ENCODE measurements at places on chromosomes 4 and X.
A peak's percentile ranks its signal among the peaks of the same experiment; 100 is the strongest.

- no peak for DNase-seq
Measured at GRCh38 chr4:23015821-23016220, 323.1 kb downstream of the GBA3 start.

DNA sequence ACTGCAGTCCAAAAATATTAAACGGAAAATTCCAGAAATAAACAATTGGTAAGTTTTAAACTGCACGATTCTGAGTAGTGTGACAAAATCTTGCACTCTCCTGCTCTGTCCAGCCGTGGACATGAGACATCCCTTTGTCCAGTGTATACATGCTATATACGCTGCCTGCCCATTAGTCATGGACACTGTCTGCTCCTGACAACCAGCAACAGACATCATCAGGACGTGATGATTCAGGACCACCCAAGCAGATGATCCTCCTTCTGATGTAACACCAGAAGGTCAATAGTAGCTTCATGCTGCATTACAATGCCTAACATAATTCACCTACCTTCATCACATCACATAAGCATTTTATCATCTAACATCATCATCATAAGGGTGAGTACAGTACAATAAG is 36.3 kb downstream of the ATRX start:
- no peak for DNase-seq

DNA sequence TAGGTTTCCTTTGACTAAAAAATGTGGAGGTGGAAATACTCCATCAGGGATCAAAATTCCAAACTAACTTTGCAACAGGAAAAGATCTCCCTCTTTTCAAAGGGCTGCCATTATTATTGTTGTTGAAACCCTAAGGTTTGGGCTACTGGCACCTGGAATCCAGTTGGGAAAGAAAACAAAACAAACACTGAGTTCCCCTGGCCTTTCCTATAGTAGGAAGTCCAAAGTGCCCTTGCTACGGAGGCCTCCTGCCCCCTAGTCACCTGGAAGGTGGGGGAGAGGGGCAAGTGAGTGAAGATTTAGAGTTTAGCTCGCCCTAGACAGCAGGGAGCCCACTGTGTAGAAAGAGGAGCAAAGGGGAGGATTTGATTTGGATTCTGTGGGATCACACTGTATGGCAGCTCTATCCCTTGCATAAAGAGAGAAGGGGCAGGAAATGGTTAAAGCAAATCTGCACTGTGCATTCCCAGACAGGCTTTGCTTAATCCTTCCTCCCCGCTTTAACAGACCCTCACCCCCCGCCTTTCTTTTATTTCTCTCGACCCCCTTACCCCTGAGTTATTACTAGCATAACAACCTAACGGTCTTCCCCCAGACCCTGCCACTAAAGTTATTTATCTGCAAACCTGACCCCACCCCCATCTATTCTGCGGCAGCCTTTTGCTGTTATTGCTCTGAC is 627 bp upstream of the FAT4 start:
- DNase-seq: no peak

GRCh38 chrX:150547375-150548115 is 20.9 kb upstream of the MTM1 start:
- DNase-seq: peak; percentile 14

DNA sequence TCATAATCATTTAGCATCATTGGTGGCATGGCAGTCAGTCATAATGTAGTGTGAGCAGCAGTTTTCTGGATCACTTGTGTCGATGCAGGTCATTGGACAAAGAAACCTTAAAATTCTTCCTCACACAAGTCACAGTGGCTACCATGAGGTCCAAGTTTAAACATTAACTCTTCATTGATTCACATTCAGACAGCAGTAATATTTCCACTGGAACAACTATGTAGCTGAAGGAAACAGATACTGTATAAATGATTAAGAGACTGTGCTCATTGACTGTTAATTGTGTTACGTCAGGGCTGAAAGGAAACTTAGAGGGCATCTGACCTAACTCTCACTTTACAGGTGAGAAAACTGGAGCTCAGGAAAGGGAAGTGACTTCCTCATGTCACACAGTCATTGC is 261.8 kb downstream of the KLHL13 start:
- no peak for DNase-seq

- no peak for DNase-seq
Measured at GRCh38 chr4:147860960-147861359, 129.1 kb downstream of the ARHGAP10 start.

DNA sequence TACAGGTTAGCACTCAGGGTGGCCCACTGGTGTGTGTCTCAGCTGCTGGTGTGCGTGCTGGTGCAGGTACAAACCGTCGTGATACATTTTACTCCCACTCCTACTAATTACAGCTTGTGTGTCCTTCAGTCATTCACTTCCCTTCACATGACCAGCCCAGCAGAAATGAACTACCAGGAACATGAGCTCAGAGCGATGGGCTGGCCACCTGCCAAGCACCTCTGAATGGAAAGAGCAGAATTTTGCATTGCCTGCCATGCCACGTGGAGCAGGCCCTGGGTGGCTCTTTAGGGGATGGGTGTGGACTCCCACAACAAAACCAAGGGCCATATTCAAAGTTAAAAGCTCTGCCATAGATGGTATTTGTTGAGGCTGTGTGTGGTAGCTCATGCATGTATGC is 58.9 kb upstream of the PGM2 start:
- no peak for DNase-seq

GRCh38 chr4:181503687-181504390 is 739.4 kb upstream of the TENM3 start:
- DNase-seq: no peak

DNA sequence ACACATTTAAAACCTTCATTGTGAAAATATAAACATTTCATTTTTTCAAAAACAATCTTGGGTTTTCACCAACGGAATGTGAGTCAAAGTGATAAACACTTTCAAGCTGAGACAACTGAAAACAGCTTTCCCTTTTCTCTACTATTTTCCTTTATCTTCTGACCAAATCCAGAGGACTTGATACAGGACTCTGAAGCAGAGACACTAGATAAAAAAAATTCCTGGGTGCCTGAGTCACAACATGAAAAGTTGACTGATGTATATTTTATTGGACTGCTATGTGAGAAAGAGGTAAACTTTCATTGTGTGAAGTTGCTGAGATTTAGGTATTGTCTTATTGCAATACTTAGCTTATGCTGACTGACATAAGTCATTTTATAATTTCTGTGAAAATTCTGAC is 411.2 kb downstream of the SPOCK3 start:
- DNase-seq: no peak

DNA sequence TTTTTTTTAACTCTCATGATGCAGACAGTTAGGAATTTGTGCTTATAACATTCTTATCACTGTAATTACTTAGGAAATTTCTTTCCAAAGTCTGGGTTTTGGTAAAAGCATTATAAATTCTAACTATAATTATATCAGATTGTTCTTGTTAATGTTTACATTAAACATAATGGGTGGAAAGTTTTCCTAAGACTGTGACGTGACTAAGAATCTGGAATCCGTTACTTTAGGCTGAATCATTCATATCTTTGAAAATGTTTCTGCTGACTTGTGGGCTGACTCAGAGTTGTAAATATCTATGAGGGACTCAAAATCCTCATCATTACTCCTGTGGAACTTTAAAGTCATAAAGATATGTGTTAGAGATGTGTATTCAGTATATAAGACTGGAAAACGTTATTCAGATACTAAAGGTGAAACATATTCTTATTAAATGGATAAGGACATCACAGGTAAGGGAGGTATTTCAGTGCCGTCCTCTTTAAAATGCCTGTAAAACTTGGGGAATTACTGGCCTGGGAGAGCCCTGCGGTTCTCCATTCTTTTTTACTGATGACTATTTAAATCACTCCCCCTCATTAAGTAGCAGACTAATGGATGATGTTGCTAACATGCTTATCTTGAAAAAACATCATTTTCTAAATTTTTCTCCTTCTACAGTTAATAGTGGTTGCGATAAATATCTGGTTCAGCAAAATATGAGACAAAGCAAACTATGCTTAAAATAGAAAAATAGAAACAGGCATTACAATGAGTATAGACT is 159.0 kb downstream of the DCLK2 start:
- no peak for DNase-seq

- DNase-seq: no peak
Measured at GRCh38 chr4:76214177-76214675, 602 bp upstream of the SCARB2 start.

- no peak for DNase-seq
Measured at GRCh38 chrX:96764864-96765263, 80.2 kb downstream of the DIAPH2 start.

GRCh38 chrX:68461093-68461492 is 27.8 kb upstream of the OPHN1 start:
- no peak for DNase-seq

DNA sequence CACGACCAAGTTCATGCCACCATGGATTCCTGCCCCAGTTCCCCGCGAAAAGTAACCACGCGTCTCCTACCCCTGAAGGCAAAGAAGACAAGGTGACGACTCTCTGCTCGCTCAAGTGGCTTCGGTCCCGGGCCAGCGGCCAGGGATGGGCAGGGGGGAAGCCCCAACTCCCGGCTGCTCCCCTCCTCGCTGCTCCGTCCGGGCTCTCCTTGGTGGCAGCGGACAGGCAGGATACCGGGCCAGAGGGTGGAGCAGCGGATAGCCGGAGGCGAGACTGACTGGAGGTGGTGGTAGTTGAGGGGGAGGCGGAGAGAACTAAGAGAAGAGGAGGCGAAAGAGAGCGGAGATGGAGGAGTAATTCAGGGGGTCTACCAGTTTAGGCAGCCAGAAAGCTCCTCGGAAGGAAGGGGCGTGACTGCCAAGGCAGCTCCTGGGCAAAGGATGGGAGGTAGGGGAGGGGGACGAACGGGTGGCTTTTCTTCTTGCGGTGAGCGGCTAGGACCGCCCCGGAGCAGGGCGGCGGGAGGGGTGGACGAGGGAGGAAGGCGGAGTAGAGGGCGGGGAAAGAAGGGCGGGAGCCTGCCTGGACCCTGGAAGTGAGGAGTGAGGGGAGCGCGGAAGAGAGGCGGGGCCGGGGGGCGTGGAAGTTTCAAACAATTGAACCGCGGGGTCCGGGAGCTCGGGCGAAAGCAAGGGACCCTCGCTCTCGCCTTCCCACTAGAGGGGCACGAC is at the start of gene AMOT:
Gene AMOT (minus strand): TSS at position 450 of the 732 bp plus-strand sequence. CDS start 17,705 bp downstream, outside the sequence.
- peak; percentile 51 for DNase-seq

- DNase-seq: peak; percentile 81
Measured at GRCh38 chrX:46758956-46759644, at the start of gene SLC9A7. Gene SLC9A7, minus strand, starts transcription at chrX:46759118. Its CDS starts 89 bp downstream, at chrX:46759029.

- no peak for DNase-seq
Measured at GRCh38 chr4:90960433-90960832, 833.2 kb downstream of the CCSER1 start.

GRCh38 chrX:15493118-15493962 is at the start of gene PIR:
Gene PIR, minus strand, starts transcription at chrX:15493333. Its CDS starts 2,076 bp downstream, at chrX:15491257.
- DNase-seq: peak; percentile 39

- peak; percentile 10 for DNase-seq
Measured at GRCh38 chr4:3865986-3866812, 100.0 kb downstream of the ADRA2C start.

GRCh38 chr4:34964613-34965012 is 1279.7 kb downstream of the ARAP2 start:
- DNase-seq: no peak

- DNase-seq: no peak
Measured at GRCh38 chrX:120308558-120308957, 2.7 kb downstream of the TMEM255A start.

GRCh38 chrX:123219916-123220315 is 35.8 kb downstream of the GRIA3 start:
- DNase-seq: no peak

DNA sequence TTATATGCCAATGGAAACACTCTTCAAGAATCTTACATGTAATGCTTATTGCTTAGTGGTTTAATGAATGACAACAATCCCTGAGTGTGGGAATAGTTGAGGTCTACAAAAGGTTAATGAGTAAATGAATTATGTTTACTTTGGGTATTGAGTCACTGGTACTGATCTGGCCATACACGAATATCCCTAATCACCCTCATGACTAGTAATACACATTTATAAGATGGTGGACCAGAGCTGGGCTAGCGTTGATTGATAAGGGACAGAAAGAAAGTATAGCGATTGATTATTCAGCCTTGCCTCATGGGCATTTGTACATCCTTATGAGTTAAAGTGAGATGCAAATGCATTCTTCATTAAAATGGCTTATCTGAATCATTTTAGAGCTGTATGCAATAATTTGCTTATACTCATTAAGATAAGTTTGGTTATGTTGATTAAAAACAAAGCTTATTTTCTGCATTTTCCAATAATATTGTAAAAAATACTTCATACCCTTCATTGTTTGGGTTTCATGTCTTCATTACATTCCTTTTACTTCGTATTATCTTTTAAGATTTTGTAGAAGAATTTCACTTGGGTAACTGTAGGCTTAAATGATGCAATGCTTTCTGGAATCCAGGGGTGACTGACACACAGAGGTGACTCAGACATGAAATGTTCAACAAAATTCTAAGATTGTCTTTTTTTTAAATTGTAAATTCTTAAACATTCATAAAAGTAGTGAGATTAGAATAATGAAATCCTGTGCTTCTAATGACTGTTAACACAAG is 47.4 kb downstream of the FGF2 start:
- no peak for DNase-seq

DNA sequence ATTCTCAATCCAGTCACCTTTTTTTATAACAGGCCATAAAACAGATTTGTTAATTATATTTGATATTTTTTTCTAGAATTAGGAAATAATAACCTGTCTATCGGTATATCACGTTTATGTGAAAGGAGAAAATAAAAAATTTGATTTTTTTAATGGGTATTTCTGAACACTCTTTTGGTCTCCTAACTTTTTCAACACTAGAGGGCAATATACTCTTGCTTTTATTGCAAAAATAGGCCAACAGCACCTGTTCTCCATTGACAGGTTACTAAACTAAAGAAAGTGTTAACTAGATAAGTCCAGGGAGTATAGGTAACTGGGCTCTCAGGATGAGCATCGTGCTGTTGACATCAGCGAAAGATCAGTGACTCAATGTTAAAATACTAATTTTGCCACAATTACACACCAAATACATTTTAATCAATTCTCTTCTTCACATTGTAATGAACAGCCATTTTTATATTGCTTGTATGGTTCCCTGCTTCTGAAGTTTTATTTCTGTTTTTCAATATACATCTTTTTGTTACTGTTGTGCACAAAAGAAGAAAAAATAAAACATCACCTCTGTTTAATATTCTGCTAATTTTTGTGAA is 22.8 kb downstream of the NDST4 start:
- no peak for DNase-seq

GRCh38 chrX:130103605-130104004 is 6.7 kb downstream of the ELF4 start:
- no peak for DNase-seq

DNA sequence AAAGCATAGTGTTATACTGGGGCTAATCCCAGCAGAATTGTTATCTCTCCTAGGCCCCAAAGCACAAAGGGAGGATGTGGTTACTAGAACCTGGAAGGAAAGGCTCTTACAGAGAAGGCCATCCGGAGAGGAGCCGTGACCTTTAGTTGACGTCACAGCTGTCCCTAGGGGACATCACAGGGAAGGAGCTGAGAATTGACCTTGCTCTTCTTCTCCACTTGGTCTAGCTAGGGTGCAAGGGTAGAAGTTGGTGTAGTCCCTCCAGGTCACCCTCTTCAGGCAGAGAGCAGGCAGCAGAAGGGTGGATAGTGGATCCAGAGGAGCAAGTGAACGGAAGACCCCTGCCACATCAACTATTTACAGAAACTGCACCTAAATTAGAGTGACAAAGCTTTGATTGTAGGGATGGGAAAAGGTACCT is 22.8 kb upstream of the FGF2 start:
- no peak for DNase-seq

- no peak for DNase-seq
Measured at GRCh38 chr4:156931267-156931666, 40.3 kb downstream of the PDGFC start.
